Glomerular endothelial cell (primary cell): ENCODE measurements at places on chromosomes 3 and 15.

- DNase-seq = no peak
Observed at GRCh38 chr15:45773149-45773548, 138.3 kb downstream of the SQOR start.

DNA sequence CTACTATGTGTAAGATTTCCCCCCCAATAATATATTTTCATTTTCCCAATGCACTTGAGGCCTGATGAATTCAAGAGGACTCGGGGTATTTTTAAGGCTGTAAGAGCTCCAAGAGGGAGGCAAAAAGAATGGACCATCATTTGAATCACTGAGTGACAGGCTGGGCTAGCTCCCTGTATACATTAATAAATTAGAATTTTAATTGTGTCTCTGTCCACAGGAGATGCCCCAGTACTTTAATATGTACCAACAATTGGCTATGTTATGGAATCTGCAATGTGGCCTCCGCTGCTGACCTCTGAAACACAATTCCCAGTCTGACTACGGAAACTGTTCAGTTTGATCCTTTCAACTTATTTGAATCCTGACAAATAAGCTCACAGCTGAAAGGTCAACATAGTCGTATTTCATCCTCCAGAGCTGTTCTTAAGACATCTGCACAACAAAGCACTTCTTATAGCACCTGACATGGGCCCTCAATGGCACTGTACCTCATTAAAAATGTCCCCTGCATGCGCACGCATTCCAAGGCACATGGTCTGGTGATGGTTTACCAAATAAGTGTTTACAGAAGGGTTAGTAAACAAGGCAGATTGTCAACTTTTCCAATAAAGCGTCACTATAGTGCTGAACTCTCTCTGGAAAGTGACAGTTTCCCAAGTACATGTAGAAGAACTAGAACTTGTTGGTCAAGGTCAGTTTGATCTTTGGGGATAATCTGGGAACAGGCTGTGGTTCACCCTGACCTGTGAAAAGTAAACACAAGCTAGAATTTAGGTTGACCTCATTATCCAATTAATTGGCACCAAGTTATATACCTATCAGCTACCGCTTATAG, 472.9 kb downstream of the FOXP1 start:
- DNase-seq = no peak

DNA sequence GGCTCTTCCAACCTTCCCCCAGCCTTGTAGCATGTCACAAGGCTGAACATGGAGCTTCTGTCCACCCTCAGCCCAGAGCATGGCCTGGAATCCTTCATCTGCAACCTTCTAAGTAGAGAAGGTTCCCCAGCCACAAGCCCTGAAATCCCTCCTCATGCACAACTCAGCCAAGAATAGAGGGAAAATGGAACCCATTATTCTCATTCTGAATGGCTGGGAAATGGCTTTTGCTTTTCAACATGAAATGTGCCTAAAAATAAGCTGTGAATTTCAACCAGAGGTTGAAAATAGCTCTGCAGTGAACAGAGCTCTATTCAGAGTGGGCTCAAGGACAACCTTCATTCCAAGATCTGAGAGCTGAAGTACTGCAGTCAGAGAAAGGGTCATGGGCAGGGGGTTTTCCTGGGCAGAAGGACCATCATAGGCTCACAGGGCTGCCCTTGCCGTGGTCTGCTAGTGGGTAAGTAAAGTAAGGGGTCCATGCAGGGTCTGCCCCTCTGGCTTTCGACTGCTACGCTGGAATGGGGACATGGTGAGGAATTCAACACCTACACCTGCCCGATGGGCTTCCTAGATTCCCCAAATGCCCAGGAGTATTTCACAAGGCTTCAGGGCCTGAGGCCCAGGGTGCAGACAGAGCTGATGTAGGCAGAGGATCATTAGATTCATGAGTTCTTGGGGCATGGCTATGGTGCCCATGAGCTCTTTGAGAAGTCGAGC, 35.9 kb downstream of the POC1A start:
- DNase-seq = no peak

DNA sequence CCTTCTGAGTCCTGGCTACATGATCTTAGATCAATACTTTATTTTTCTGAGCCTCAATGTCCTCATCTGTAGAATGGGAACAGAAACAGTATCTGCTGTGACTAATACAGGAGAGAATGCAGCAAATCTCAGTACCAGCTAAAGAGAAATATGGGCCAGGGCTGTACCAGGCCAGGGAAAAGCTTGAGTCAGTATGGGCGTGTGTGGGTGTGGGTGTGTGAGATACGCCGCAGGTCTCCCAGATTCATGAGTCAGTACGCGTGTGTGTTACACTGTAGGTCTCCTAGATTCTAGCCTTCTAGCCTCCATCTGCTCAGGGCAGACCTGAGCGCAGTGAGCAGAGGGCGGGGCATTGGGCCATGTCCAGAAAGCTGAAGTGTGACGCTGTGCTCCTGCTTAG, 15.2 kb downstream of the GNAI2 start:
- no peak for DNase-seq

GRCh38 chr3:187041362-187042307, 97.7 kb downstream of the RPL39L start:
- no peak for DNase-seq

GRCh38 chr3:55823001-55823400, 335.9 kb upstream of the WNT5A start:
- DNase-seq = no peak

- DNase-seq = no peak
Observed at GRCh38 chr3:124559846-124560574, 170.2 kb upstream of the UMPS start.

DNA sequence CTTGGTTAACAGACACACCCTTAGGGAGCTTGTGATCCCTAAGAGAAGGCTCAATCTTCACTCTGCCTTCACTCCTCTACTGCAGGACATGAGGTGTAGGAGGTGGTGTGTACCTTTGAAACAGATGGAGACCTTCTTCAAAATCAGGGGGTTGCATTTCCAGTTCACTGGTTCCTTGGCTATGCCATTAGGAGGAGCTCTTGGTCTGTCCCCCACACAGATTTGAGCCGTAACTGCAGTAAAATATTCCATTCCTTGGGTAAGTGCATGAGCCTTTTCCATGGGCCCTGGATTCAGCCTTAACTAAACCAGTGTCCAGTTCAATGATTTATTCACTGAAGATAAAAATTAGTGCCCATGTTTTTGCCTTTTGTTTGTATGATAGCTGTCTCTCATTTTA, 144.6 kb downstream of the MCTP2 start:
- no peak for DNase-seq

DNA sequence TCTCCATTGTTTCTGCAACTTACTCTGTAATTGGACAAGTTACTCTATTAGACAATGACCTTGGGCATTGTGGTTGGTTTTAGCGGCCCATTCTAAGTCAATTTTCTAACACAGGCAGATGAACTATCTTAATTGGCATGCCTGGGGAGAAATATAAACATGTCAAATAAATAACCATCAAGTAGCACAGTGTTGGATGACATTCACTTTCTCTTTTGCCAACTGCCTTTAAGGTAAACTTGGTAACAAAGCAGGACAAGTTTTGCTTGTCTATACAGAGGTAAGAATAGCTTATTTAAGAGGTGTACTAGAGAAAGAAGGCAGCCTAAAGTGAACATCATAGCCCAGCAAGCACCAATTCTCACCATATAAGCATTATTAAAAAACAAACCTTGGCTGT, 599.6 kb downstream of the GBE1 start:
- DNase-seq = no peak

DNA sequence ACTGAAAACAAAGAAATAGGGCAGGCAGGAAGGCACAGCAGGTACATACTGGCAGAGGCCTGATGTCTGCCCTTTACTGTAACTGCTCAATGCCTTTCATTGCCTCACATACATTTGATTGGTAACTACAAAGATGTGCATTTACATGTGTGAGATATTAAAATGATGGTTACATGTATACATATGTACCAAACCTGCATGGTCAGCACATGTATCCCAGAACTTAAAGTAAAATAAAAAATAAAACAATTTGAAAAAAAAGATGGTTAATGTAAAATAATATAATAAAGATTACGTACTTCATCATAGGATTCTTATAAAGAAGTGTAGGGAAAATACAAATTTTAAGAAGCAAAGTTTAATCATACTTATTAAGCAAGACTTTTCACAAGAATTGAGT, 15.1 kb downstream of the SSR3 start:
- no peak for DNase-seq

GRCh38 chr15:67696087-67696486, 129.2 kb upstream of the SKOR1 start:
- DNase-seq = no peak

DNA sequence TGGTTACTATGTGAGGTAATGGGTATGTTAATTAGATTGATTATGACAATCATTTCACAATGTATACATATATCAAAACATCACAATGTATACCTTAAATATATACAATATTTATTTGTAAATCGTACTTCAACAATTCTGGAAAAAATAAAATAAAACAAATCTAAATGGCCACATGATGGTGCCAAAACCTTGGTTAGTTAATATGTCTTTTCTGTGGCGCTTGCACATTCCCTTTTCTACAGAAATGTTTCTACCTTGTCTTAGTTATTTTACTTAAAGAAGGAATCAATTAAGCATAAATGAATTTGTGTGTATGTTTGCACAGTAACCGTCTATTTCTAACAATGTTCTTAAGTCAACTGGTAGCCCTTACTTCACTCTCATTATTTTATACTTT, 53.4 kb downstream of the OXSM start:
- DNase-seq = no peak

DNA sequence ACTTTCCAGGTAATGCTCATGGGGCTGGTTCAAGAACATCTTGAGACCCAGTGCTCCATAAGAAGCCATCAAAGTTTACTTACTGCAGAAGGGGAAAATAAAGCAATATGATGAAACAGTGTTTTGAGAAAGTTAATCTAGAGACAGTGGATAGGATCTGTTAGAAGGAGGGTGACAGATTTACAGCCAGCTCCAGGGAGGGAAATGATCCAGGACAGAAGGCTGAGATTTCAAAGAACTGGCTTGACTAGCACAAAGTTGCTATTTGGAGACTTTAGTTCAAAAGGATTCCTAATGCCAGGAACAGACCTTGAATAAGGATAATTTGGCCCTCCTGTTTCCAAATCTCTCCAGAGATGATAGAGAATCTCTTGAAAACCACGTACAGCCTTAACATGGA, 166.5 kb upstream of the NECTIN3 start:
- no peak for DNase-seq

DNA sequence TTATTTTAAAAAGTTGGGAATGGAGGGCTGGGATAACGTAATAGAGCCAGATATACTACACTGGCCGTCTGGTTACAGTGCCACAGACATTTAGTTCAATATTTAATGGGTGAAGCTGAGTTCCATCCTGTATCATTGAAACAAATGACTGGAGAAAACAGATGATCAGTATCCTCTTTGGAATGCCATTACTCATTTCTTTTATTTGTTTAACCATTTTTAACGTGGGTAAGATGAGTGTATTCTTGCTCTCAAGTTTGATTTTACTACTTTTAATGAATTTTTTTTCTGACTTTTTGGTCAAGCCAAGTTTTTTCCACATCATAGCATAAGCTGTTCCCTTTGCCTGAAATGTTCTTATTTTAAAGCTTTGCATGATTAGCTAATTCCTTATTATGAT, 53.9 kb upstream of the GRM7 start:
- no peak for DNase-seq

GRCh38 chr15:58462547-58462946, 30.8 kb downstream of the LIPC start:
- DNase-seq = no peak

DNA sequence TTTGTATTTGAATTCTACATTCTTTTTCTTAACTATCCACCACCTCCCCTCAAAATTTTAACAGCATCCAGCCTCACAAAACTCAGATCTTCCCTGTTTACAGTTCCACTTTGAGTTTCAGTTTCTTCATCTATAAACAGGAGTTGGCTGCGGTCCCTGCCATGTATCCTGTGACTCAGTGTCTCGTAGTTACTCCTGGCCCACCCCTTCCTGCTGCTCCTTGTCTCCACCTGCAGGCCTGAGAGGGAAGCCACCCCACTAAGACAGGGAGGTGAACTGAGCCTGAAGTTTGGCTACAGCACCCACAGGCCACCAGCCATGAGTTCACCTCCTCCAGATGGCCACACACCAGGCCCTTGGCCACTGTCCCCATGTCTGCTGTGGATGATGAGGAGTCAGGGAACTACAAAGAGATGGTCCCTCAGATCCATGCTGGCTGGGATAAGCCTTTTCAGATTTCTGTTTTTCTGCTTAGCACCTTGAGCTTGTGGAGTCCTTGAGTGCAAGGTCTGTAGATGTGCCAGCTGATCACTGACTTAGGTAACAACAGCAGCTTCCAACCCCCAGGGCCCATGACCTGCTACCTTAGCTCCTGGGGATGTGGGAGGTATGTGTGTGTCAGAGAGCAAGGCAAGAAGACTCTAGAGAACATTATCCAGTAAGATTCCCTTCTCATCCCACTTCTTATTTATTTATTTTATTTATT, 37.5 kb downstream of the CD86 start:
- DNase-seq = no peak

DNA sequence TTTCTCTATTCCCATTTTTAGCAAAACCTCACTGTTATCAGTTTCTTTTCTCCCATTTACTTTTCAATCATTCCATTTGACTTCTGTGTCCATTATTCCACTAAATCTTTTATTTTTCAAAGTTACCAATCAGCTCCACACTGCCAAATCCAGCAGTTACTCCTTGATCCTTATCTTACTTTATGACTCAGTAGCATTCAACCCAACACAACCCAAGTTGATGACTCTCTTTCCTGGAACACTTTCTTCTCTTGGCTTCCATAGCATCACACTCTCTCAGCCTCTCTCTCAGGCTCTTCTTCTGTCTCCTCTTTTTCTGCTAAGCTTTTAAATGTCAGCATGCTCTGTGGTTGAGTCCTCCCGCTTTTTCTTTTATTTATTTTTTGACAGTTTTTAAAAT, 36.3 kb downstream of the RASGRP1 start:
- no peak for DNase-seq

GRCh38 chr15:98853617-98854420, 153.8 kb downstream of the PGPEP1L start:
- DNase-seq = no peak

- DNase-seq = no peak
Observed at GRCh38 chr3:144989807-144990206, 1018.2 kb downstream of the DIPK2A start.

DNA sequence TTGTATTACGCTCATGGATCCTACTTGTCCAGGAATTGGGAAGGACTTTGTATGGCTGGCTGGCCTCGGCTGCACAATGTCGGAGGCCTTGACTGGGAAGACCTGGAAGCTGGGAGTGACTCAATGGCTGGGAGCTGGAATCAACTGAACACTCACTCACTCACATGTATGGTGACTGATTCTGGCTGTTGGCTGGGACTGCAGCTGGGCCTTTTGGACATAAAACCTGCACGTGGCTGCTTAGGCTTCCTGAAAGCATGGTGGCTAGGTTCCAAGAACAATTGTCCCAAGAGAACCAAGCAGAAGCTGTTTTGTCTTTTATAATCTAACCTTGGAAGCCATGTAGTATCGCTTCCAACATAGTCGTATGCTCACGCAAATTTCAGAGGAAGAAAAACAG, 38.0 kb upstream of the CMTM8 start:
- DNase-seq = no peak

GRCh38 chr15:64930778-64931371, 19.2 kb downstream of the ANKDD1A start:
- no peak for DNase-seq

GRCh38 chr3:195916291-195916690, 7.9 kb upstream of the TNK2 start:
- no peak for DNase-seq

GRCh38 chr3:18900994-18901393, 247.3 kb upstream of the KCNH8 start:
- DNase-seq = no peak

GRCh38 chr3:29241855-29242254, 39.0 kb upstream of the RBMS3 start:
- DNase-seq = no peak

GRCh38 chr3:81951636-81952035, 190.2 kb upstream of the GBE1 start:
- no peak for DNase-seq
